ENCODE measurements at places on chromosomes 4 and X.

DNA sequence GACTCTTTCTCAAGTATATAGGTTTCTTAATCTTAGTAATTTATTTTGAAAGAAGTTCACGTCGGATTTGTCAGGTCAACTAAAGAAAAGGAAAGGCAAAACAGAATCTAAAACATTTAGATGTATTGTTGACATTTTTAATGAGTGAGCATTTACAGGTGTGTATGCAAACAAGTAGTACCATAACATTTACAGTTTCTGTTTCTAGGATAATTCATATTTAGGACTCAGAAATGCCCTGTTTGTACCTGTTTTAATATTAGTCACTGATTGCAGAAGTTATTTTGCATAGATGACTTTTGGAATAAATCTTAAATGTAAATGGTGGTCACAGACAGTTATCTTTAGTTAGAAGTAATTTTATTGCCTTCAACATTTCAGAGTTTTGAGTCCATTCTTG is 151.3 kb upstream of the NUDT6 start:
- DNase-seq = no peak

DNA sequence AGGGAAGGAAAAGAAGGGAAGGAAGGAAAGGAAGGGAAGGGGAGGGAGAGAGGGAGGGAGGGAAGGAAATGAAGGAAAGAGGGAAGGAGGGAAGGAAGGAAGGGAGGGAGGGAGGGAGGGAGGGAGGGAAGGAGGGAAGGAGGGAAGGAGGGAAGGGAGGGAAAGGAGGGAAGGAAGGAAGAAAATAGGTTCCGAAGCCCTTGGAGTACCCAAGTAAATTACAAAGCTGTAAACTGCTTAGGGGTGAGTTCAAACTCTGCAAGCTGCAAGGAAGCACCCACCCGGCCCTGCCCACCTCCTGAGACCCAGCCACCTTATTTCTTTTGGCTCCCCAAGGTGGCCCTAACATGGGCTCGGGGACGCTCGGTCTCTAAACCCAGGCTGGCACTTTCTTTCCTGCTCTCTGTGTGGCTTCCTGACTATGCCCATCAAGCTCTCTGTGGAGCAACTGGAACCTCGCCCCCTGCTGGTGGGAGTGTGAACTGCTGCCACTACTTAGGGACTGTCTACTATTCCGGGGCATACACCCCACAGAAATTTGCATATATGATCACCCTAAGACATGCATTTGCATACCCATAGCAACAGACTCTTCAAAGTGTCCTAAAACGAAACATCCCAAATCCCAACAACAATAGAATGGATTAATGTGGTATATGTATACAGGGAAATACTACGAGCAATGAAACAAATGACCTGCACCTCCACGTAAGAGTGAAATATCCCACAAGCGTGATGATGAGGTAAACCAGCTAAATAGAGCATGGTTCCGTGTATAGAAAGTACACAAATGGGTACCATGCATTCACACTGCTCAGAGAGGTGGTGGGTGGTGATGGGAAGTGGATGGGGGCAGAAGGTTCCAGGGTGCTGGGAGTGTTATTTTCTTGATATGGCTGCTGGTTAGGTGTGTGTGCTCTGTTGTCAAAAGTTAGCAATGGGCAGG is 151.7 kb upstream of the TBL1X start:
- no peak for DNase-seq

GRCh38 chr4:6041800-6042199 is 23.6 kb upstream of the C4orf50 start:
- no peak for DNase-seq

GRCh38 chr4:100190643-100191600 is 654 bp upstream of the DDIT4L start:
- DNase-seq = no peak

- DNase-seq = no peak
Observed at GRCh38 chr4:82402196-82402775, 28.0 kb downstream of the HNRNPDL start.

- no peak for DNase-seq
Observed at GRCh38 chr4:140286456-140286855, 87.0 kb upstream of the SCOC start.

Measured in NCI-H2029 treated with DMSO at 0.1 percent for 48 hours (cell line).